ENCODE measurements at places on chromosomes 5 and 9.

DNA sequence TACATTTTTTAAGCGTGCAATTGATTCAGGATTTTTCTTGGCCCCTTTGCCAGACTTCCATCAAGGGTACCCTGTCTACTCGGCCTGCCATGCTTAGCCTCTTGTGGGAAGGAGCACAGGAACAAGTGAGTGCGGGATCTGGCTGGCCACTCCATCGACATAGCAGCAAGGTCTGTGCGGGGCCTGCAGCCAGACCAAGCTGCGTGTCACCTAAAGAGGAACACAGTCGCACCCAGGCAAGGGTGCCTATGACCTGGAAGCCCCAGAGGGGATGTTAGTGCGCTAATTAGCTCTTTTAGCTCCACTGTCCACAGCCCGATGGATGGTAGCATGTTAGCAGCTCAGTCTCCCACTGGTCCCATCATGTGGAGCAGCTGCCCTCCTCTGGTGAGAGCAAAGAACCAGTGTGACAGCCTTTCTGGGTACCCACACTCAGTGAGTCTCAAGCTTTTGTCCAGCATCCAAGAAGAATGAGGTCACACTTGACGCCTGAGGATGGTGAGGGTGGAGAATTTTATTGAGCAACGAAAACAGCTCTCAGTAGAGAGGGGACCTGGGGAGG, 38.7 kb downstream of the FTMT start:
- DNase-seq: no peak

GRCh38 chr5:96755851-96756250, 51.9 kb downstream of the ERAP1 start:
- no peak for DNase-seq

GRCh38 chr5:77157732-77158532, 52.5 kb upstream of the PDE8B start:
- no peak for DNase-seq

DNA sequence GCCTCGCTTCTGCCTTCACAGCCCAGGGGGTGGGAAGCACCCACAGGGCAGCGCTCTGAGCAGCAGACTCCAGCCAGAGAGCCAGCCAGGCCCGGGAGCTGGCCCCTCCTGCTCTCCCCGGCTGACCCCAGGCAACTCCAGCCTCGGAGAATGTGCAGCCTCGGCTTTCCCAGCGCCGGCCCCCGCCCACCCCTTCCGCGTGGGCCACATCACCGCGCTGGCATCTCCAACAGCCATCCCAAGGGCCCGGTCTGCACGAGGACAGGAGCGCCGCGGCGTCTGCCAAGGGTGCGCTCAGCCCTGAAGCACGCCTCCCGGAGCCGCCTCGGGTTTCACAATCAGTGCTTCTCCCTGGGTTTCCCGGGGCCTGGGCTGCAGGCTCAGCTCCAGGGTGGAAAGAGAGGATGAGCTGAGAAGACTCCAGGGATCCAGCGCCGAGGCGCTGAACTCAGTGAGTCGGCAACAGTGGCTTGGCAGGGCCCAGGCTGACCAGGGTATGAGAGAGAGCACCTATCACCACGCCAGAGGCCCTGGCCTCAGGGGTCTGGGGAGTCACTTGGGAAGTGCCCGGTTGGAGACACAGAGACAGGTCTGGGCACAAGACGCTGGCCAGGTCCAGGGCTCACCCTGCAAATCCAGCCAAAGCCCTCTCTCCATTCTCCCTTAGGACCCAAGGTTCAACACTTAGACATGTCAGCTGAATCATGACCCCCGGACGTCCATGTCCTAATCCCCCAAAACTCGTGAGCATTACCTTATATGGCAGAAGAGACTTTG, 79.6 kb downstream of the ADAMTS2 start:
- DNase-seq: no peak

DNA sequence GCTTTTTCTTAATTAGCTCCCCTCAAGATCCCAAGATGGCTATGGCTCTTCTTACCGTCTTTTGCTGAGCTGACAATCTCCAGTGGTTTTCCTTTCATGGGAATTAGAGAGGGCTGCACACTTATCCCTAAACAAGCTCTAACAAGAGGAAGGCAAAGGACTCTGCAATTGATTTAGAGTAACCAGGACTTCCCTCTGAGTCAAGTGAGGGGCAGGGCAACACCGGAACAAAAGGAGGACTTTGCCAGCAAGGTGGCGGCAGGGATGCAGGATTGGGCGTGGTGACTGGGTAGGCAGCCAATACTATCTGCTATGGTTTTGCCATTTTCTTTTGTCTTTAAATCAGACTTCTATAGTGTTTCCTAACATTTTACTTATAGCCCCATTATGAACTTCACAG, 9.8 kb downstream of the SLC44A1 start:
- no peak for DNase-seq

DNA sequence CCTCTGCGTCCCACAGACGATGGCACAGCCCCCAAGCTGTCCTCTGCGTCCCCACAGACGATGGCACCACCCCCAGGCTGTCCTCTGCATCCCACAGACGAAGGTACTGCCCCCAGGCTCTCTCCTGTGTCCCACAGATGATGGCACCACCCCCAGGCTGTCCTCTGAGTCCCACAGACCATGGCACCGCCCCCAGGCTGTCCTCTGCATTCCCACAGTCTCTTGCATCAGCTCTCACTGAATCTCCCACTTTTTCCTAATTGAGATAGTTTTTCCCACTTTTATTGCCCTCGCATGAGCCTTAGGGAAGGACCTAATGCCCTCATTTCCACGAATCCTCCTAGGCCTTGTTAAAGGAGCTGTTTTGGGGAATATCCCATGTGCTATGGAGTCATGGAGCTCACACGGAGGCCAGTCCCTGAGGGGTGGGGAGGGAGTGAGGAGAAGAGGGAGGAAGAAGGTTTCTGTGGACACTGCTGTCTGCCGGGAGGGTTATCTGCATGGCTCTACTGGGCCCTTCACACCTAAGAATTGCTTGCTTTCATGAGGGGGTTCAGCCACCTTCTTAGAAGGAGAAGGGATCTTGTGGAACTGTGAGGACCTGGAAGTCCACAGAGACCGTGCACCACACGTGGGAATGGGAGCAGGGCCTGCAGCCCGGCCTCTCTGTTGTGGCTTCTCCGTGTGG, 58.2 kb upstream of the PTCH1 start:
- DNase-seq: no peak

DNA sequence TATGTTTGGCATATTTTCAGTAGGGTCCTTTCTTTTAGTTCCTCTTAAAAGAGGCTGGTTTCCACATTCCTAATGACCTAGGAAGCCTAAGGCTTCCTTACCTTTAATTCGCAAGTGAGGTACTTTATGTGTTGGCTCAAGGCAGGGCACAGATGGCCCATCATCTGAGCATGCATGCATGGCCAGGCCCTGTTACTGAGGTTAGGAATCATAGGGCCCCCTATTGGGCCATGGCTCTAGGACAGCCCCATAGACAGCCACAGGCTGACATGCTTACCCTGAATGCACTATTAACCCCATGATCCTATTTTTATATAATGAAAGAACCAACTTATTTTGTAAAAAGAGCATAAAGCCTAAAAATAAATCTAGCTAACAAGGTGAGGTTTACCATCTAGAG, 271.4 kb downstream of the ELAVL2 start:
- no peak for DNase-seq

DNA sequence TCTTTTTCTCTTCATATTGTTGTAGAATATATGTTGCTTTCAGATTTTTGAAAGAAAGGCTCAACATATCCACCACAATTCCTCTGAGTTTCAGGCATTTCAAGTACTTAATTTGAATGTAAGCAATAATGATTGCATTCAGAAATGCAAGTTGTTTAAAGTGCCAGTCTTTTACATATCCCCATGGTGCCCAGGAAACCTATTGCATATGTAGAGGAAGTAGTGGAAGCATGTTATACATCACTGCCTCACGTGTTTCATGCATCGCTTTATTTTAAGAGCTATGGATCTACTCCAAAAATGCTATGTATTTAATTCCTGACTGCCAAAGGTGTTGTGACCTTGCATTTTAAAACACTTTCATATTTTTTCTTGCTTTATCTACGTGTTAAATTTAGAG, 28.1 kb downstream of the CPEB4 start:
- no peak for DNase-seq

GRCh38 chr9:133009906-133010582, 20.8 kb upstream of the GTF3C5 start:
- no peak for DNase-seq

GRCh38 chr5:140398379-140398811, 3.2 kb upstream of the ANKHD1 start:
- DNase-seq: no peak

DNA sequence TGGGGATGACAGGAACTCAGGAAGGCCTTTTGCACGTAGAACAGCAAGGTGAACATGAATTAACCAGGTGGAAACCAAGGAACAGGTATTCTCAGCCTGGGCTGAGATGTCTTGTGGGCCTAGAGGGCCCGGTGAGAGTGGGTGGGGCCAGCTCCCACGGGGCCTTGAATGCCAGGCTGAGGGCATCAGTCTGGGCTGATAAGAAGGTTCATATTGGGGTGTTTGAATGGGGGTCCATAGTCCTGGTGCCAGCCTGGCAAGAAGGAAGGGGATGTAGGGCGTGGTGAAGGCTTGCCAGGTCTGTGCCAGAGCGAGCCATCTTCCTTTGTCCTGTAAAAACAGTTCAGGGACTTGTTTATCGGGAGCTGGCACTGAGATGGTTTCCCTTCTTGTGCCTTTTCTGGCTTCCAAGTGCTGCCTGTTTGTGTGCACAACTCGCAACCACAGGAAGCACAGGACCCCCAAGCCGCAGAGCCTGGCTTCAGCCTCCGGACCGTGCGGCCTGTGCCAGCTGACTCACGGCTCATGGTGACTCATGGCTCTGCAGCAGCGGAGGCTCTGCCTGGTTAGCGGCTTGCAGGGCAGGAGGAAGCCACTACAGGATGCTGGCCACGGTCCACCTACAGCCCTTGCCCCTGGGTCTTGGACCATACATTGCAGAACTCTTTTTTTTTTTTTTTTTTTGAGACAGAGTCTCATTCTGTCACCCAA, 2.4 kb downstream of the CARD19 start:
- no peak for DNase-seq

- DNase-seq: peak; percentile 54
Measured at GRCh38 chr5:61245486-61245885, 83.2 kb upstream of the SMIM15 start.

GRCh38 chr5:78649211-78649695, 681 bp upstream of the LHFPL2 start:
- no peak for DNase-seq

DNA sequence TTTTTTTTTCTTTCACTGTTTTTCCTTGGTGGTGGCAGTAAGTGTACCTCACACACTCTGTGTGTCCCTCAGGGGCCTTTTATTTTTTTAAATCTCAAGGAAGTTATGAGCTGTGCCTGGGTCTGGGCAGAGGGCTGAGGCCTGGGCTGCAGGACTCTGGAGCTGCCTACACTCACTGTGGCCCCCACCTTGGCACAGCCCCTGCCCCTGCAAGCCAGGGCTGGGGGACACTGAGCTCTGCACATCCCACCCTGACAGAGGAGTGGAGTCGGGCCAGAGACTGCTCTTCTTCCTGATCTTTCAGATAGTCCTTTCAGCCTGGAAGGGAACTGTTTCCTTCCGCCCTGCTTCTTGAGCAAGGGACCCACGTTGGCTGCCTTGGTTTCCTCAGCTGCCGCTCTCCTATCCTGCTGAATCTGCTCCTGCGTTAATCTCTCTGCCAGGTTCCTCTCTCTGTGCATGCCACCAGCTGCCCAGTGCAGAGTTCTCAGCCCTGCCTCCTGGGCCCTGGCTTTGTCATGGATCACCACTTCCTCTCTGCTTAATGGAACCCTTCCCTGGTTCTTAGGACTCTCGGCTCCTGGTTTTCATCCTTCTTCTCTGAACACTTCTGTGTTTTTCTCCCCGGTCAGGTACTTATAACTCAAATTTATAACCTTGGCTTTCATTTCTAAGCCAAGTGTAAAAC, 502.3 kb downstream of the DIRAS2 start:
- DNase-seq: peak; percentile 2

DNA sequence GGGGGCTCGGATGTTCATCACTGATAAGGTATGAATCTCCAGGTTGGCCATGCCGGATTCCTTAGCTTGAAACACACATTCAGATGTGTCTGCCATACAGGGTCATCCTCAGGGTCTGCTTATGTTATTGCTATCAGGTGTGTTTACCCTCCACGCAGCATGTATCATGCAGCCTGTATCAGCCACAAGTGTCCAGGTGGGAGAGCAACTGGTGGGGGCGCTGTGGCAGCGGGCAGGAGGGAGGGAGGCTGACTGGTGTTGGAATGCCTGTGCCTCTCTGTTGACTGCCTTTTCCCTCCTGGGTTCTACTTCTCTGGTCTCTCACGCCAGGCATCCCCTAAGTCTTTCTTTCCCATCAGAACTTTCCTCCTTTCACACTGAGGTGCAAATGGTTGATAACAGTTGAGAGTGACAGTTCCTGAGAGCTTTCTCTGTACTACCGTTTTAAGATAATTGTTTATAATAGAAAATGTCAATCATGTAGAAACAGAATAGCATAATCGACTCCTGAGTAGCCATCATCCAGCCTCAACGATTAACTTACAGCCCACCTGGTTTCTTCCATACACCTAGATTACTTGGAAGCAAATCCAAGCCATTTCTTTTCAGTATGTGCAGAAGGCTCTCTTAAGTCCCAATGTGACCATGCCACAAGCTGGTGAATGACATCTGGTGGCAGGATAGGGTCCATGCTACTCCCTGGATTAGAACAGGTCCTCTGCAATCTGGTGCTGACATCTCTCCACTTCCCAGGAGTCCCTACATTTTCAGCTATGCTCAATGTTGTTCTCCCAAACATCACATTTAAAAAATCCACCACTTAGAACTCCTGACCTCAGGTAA, 86.6 kb downstream of the ACER2 start:
- no peak for DNase-seq

GRCh38 chr9:128800061-128800460, 13.0 kb downstream of the TBC1D13 start:
- DNase-seq: no peak

DNA sequence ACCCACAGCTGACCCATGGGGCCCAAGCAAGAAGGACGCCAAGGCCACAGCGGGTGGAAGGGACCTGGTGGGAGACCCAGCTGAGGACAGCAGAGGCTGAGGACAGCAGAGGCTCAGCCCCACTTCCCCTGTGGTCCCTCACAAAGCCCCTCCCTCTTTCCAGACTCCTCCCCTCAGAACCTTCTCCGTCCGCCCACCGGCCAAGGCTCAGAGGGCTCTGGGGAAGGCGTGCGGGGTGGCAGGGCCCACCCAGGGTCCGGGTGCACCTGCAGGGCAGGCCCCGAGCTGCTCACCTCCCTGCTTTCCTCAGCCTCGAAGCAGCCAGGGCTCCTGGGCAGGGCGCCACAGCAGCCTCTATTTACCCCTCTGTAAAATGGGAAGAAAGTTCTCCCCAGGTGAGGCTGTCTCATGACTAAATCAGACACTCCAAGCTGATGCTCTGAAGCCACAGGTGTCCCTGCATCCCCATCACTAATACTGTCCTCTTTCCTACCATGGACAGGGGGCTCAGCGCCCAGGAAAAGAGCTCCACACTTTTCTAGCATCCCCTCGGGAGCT, 137.9 kb upstream of the PPP1R26 start:
- no peak for DNase-seq

DNA sequence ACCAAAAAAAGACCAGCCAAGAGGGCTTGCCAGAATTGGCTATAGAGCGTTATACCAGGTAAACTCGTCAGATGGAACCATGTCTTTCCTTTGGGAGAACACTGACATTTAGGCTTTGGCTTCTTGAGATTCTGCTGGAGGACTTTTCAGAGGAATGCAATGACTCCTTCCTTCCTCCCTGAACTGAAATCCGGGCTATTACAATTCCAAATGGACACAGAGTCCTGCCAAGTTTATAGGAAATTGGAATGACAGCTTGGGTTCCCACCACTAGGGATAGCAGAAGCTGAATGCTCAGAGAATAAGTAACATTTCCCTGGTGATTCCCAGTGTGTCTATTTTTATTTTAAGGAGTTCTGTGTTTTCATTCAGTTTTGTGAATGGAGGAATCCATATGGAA, 143.0 kb downstream of the FGF1 start:
- no peak for DNase-seq
